ENCODE measurements at places on chromosomes 4 and X. TPM values are rescaled to one million over a fixed set of nuclear protein-coding genes. Genes with fewer than 3 reads are reported as not detected.

- no peak for DNase-seq
- H3K27me3 ChIP-seq: no peaks in the 10 kb centered on the region
- no peaks in the 10 kb centered on the region for H3K36me3 ChIP-seq
- H3K4me1 ChIP-seq: no peaks in the 10 kb centered on the region
- no peak overlapping the region for H3K27ac ChIP-seq
Observed at GRCh38 chr4:182000077-182000476, 243.1 kb upstream of the TENM3 start.

DNA sequence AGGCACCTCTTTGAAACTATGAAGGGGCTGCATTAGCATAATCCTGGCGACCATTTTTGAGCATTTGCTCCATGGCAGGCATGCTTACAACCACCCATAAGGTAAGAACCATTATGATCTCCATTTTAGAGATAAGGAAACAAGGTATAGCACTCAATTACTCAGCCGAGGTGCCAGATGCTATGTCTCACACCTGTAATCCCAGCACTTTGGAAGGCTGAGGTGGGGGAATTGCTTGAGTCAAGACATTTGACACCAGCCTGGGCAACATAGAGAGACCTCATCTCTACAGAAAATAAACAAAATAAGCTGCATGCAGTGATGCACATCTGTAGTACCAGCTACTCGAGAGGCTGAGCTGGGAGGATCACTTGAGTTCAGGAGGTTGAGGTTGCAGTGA is 43.6 kb downstream of the TIGD4 start:
- H3K27me3 ChIP-seq: no peaks in the 10 kb centered on the region
- H3K36me3 ChIP-seq: no peaks in the 10 kb centered on the region
- DNase-seq: no peak
- no peaks in the 10 kb centered on the region for H3K4me1 ChIP-seq
- H3K27ac ChIP-seq: no peak overlapping the region
- H3K4me3 ChIP-seq: no peak overlapping the region

- H3K27ac ChIP-seq: no peak overlapping the region
- no peaks in the 10 kb centered on the region for H3K36me3 ChIP-seq
- no peaks in the 10 kb centered on the region for H3K27me3 ChIP-seq
- H3K4me1 ChIP-seq: no peaks in the 10 kb centered on the region
- no peak overlapping the region for H3K4me3 ChIP-seq
Observed at GRCh38 chr4:127071443-127071842, 561.3 kb upstream of the INTU start.

DNA sequence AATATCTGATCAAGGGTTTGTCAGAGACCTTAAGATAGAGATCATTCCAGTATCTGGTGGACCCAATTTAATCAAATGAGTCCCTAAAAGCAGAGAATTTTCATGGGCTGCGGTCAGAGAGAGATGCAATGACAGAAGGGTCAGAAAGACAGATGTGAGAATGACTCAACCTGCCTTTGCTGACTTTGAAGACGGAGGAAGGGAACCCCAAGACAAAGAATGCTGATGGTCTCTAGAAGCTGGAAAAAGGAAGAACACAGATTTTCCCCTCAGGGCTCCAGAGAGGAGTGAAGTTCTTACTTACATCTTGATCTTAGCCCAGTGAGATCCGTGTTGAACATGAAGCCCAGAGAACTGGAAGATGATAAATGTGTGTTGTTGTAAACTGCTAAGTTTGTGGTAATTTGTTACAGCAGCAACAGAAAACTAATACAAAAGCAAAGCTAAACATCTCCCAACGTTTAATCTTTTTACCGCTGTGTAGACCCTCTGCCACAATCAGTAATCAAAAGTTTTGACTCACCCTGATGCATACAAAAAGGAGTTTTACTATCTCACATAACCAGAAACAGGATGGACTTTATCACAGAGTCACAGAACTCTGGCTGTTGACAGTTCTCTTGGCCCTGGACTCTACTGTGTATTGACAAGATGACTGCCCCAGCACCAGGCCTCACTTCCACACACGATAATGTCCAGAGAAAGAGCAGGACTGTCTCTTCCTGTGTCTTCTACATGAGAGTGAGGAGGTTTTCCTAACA is 70.2 kb upstream of the MAGEB2 start:
- no peak for DNase-seq
- no peaks in the 10 kb centered on the region for H3K4me1 ChIP-seq
- no peak overlapping the region for H3K4me3 ChIP-seq
- no peaks in the 10 kb centered on the region for H3K27me3 ChIP-seq

GRCh38 chr4:168797738-168798375 is 212.2 kb downstream of the CBR4 start:
- no peak overlapping the region for H3K27ac ChIP-seq
- H3K4me3 ChIP-seq: no peak overlapping the region
- H3K4me1 ChIP-seq: peaks cover 17% of the 10 kb centered on the region
- no peaks in the 10 kb centered on the region for H3K36me3 ChIP-seq
- DNase-seq: no peak
- H3K27me3 ChIP-seq: no peaks in the 10 kb centered on the region

DNA sequence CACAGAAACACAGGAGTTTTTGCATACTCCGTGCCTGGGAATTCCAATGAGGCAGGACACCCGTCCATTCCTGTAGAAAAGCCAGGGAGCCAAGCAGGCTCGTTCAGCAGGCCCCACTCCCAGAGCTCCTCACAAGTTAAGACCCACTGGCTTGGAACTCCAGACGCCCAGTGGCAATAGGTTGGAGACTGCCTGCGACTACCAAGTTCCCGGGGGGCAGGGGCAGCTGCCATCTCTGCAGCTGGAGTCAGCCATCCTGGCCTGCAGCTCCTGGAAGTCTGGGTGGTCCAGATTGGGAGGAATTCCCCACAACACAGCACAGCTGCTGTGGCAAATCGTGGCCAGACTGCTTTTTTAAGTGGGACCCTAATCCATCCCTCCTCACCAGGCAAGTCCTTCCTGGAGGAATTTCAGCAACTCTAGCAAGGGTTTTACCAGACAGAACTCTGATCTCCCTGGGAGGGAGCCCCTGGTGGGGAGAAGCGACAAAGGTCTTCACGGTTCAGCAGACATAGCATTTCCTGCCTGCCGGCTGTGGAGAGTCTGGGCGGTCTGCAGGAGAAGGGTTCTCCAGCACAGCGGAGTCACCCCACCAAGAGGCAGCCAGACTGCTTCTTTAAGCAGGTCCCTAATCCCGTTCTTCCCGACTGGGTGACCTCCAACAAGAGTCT is 231.9 kb downstream of the STPG2 start:
- no peaks in the 10 kb centered on the region for H3K27me3 ChIP-seq
- DNase-seq: no peak
- H3K27ac ChIP-seq: no peak overlapping the region
- H3K4me3 ChIP-seq: no peak overlapping the region
- H3K36me3 ChIP-seq: no peaks in the 10 kb centered on the region

DNA sequence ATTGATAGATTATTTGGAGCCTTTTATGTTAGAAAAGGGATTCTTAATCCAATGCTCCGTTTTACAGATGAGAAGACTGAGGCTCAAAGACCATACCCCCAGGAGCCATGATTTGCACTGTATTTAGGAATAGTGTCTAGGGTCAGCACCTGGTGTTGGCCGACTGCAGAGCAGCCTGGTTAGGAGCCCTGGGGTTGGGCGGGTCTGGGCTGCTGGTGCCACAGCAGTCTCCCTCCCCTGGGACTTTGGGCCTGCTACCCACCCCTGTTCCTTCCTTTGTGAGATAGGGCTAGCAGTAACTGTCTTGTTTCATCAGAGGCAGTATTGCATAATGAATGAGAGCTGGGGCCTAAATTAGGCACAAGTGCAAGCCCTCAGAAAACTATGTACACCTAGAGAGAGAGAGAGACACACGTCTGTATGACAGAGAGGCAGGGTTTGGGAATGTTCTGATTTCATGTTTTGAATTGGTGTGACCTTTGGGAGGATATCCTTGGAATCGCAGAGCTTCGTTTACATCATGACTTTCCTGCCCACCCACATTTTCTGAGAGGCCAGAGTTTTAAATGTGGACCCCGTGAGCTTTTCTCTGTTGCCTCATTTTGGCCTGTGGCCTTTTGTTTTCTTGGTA is 111.7 kb downstream of the PTTG2 start:
- H3K4me3 ChIP-seq: no peak overlapping the region
- H3K4me1 ChIP-seq: peaks cover 40% of the 10 kb centered on the region
- H3K27ac ChIP-seq: no peak overlapping the region
- H3K36me3 ChIP-seq: no peaks in the 10 kb centered on the region
- no peak for DNase-seq

- peak; percentile 76 for DNase-seq
- H3K36me3 ChIP-seq: no peaks in the 10 kb centered on the region
- no peak overlapping the region for H3K27ac ChIP-seq
- H3K4me1 ChIP-seq: peaks cover 6% of the 10 kb centered on the region
- H3K4me3 ChIP-seq: no peak overlapping the region
- H3K27me3 ChIP-seq: peaks cover 96% of the 10 kb centered on the region
Observed at GRCh38 chr4:1414831-1415680, 8.8 kb upstream of the NKX1-1 start.

GRCh38 chr4:121977251-121978171 is 25.7 kb upstream of the TRPC3 start:
- no peaks in the 10 kb centered on the region for H3K36me3 ChIP-seq
- H3K27ac ChIP-seq: no peak overlapping the region
- H3K27me3 ChIP-seq: no peaks in the 10 kb centered on the region
- H3K4me3 ChIP-seq: no peak overlapping the region

GRCh38 chr4:105236916-105237311 is 90.2 kb downstream of the TET2 start:
- no peak for DNase-seq
- no peaks in the 10 kb centered on the region for H3K27me3 ChIP-seq
- no peak overlapping the region for H3K4me3 ChIP-seq
- H3K36me3 ChIP-seq: peaks cover 40% of the 10 kb centered on the region
- H3K4me1 ChIP-seq: no peaks in the 10 kb centered on the region
- no peak overlapping the region for H3K27ac ChIP-seq

DNA sequence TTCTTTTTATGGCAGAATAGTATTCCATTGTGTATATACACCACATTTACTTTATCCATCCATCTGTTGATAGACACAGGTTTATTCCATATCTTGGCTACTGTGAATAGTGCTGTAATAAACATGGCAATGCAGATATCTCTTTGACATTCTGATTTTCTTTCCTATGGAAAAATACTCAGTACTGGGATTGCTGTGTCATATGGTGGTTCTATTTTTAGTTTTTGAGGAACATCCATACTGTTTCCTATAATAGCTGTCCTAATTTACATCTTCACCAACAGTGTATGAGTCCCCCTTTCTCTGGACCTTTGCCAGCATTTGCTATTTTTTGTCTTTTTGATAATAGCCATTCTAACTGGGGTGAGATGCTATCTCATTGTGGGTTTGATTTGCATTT is 73.5 kb downstream of the GPAT3 start:
- no peak overlapping the region for H3K27ac ChIP-seq
- H3K4me1 ChIP-seq: no peaks in the 10 kb centered on the region
- no peak overlapping the region for H3K4me3 ChIP-seq
- no peak for DNase-seq
- H3K36me3 ChIP-seq: no peaks in the 10 kb centered on the region

MAP3K15 gene
- not detected for total RNA-seq

MTMR8 gene
- total RNA-seq: 0.42 TPM

MAGED4 gene
- 0.93 TPM for total RNA-seq
